Activated CD4-positive, alpha-beta T cell treated with anti-CD3 and anti-CD28 coated beads, Interleukin-2, amount 50 U/mL, for 16 hours (primary cell): ENCODE measurements at places on chromosomes 12 and 14.
A peak's percentile ranks its signal among the peaks of the same experiment; 100 is the strongest.

- peak; percentile 81 for DNase-seq
These were observed 31.6 kb downstream of the LIMA1 start for GRCh38 chr12:50251619-50252252.

DNA sequence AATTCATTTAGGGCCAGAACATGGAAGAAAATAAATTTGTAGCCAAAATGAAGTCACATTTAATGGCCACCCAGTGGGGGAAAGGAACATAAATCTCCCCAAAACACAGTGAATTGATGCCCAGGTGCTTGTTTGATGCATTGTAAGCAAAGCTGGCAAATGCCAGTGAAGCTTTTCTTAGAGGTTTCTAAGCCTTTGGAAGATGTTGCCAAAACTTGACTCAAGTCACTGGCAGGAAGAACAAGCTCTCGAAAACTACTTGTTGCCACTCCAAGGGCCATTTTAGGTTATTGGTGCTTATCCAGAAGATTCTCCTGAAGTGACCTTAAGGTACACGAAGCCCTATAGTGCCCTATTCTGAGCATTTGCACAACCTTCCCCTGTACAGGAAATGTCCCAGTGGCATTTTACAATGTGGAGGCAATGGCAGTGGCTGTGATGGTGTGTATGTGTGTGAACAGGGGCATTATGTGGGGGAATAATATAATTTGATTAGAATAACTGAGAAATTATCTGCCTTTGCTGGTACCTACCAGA is 89.5 kb upstream of the NOVA1 start:
- no peak for DNase-seq

GRCh38 chr14:70361893-70362292 is 2.4 kb upstream of the COX16 start:
- no peak for DNase-seq

GRCh38 chr14:33679025-33679424 is 271.8 kb downstream of the EGLN3 start:
- no peak for DNase-seq

- no peak for DNase-seq
These were observed 448.9 kb upstream of the TBX3 start for GRCh38 chr12:115132905-115133304.

DNA sequence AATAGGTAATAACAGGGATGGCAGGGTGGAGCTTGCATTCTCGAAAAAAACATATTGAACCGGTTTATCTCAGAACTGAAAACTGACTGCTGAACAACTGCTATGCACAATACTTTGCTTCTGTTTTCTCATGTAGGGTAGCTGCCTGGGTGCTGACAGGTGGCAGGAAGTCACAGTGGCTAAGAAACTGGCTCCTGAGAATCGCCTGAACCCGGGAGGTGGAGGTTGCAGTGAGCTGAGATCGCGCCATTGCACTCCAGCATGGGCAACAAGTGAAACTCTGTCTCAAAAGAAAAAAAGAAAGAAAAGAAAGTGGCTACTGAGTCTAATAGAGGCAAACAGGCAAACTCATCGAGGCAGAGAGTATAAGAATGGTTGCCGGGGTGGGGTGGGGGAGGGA is 113.1 kb downstream of the CCDC60 start:
- DNase-seq, result no peak

DNA sequence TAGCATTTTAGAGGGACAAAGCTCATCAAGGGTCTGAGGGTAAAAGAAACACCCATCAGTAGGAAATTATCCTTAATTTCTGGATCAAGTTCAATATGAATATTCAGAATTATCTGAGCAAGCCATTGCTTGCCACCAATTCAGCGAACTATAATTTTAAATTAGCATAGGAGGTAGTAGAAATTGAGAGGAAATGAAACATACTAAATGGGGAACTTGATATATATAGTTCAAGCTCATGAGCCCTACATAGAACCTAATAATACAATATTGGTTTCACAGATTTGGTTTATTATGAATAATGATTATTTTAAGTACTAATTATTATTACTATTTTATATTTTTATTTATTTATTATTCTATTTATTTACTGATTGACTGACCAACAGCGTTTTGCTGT is 42.1 kb upstream of the GXYLT1 start:
- DNase-seq, result no peak

DNA sequence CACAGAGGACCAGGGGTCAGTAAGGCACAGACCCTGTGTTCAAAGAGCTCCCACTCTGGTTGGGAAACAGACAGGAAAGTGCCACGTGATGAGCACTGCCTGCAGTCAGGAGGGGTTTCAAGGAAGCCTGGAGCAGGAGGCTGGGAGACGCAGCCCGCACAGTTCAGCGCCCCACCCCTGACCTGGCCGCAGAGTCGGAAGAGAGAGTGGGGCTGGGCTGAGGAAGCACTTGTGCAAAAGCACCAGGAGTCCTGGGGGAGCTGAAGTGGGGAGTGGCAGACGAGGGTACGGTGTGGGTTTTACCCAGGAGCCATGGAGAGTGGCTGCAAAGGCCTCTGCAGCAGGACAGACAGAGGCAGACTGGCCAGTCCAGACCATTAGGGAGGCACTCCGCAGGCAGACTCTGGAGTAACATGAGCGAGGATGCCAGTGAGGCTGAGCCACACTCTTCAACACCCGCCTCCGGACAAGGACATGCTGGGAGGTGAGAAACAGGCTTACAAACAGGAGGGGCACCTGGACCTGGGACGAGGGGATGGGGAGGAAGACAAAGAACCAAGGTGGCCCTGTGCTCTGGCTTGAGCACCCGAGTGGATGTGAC is 85.7 kb upstream of the GPR68 start:
- no peak for DNase-seq

DNA sequence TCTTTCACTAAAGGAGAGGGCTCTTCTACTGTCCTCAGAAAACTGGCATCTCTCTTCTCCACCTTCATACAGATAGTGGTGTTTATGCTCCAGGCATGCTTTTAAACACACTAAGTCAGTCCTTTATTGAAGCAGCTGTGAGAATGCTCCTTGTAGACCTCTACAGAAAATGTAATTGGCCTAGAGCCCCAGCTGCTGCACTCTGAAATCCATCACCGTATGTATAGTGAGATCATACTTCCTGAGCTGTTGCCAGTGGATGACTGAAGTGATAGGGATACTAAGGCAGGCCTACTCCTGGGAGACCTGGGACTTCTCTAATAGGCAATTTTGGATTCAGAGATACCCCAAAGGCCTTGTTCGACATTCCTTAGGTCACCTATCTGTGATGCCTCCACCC is 535.4 kb downstream of the RPS29 start:
- DNase-seq, result no peak

DNA sequence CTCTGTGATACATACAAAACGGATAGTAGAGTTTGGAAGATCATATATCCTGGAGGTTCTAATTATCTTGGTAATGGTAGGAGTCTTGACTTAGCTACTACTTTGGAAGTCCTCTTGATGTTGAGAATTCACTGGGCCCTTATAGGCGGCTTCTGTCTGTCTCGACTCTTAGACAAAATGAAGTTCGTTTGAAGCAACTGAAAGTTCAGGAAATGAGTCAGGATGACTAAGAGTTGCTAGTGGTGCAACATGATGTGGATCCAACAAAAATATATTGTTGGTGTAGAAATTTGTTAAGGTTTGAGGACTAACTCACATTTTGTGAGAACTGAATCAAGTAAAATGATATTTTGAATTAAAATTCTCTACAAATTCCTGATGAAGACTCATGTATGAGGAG is 272.7 kb downstream of the AEBP2 start:
- DNase-seq, result peak; percentile 24

DNA sequence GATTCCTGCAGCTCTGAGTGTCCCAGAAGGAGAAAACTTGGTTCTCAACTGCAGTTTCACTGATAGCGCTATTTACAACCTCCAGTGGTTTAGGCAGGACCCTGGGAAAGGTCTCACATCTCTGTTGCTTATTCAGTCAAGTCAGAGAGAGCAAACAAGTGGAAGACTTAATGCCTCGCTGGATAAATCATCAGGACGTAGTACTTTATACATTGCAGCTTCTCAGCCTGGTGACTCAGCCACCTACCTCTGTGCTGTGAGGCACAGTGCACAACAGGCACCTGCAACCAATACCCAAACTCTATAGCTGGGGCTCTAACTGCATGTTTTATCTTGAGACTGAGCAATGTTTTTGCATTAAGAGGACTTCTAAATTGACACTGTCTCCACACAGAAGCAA is 379.2 kb upstream of the OR4E1 start:
- no peak for DNase-seq

DNA sequence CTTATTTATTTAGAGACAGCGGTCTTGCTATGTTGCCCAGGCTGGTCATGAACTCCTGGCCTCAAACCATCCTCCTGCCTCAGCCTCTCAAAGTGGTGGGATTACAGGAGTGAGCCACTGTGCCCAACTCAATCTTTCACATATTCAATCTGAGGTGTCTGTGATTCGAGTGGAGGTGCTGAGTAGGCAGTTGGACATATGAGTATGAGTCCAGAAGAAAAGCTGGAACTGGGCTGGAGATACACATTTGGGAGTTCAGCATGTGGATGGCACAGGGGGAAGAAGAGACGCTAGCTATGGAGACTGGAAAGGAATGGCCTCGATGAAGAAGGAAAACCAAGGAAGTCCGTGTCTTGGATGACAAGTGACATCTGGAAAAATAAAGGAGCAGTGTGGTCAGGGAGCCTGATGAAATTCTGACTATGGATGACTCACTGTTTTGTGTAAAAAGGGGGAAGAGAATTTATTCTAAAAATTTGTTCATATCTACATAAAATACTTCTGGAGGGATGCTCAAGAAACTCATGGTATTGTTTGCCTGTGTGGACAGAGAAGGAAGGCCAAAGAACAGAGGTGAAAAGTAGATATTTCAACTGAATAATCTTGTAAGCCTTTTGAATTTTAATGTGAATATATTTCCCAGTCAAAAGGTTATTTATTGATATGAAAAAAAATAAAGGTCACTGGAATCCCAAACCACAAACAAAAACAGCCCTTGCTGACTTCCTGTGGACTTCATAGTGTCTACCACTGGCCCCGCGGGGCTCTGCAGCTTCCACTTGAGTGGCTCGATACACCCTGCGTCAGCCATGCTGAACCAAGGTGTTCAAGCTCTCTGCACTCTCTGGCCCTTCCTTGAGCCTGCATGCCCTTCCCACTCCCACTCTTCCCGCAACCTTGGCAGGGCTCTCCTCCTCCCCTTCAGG is 8.9 kb upstream of the LTA4H start:
- DNase-seq, result no peak

DNA sequence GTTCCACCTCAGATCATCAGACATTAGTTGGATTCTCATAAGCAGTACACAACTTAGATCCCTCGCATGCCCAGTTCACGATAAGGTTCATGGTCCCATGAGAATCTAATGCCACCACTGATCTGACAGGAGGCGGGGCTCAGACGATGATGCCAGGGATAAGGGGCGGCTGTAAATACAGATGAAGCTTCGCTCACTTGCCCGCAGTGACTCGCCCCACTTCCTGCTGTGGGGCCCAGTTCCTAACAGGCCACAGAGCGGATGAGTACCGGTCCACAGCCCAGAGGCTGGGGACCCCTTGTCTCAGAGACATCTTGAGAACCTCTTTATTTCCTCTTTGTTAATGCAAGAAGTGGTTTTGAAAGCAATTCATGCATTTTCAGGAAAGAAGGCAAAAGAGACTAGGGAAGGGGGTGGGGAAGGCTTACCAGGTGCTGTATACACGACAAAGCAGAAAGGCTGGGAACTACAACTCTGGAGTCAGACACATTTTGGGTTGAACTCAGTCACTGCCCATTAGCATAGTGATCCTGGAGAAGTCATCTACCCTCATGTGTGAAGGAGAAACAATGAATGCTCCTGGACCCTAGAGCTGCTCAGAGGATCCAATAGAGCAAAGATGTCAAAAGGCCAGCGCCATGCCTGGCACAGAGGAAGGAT is 68.7 kb downstream of the EID3 start:
- peak; percentile 47 for DNase-seq

DNA sequence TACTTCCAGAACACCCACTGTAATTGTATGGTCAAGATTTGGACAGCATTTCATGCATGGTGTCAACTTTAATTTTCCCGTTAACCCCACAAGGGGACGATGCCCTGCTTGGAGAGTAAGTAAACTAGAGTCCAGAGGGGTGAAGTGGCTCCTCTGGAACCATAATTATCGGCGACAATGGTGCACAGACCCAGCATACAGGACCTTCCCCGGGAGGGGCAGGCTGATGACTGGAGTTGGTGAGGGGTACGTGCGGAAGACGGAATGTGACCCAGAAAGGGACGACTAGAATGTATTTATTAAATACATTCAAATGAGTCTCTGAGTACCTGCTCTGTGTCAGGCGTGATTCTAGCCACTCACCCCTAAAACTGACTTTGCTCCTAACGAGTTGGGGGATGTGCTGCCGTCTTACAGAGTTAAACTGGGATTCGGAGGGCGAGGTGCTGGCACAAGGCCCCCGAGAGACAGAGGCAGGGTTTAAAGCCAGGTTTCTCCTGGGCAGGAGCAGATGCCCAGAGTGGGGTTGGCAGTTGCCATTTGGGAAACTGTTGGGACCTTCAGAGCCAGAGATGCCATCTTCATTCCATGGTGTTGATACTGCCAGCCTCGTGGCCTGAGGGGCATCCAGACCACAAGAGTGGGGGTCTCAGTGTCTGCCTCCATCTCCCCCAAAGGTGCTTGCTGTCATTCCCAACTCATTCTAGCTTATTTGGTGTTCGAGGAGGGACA is 10.9 kb downstream of the RTL1 start:
- no peak for DNase-seq

- no peak for DNase-seq
These were observed 278.2 kb downstream of the ZFP36L1 start for GRCh38 chr14:68514608-68515194.

GRCh38 chr12:70842136-70842535 is 78.4 kb downstream of the PTPRR start:
- no peak for DNase-seq

DNA sequence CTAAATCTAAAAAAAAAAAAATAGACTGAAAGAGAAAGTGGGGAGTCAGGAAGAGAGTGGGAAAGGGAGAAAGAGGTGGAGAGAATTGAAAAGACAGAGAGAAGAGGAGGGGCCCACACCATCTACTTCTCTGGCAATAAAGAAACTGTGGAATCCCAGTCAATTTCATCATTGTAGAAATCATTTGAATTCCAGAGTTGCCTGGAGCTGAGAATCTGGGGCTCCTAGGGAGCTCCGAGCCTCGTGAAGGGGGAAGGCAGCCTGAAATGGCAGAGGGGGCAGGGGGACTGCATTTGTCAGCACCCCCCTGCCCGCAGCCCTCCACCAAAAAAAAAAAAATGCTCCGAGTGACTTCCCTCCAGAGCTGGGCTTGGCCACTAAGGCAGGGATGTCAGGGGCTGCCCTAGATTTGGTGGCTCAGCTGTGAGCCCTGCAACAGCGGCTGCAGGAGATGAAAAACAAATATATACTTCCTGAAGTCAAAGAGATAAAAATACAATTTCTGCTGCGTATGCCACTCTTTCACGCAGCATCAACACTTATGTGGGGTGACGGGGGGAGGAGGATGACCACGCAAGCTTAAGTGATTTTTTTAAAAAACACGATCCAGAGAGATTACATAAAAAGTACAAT is 80.5 kb downstream of the BCL11B start:
- DNase-seq, result peak; percentile 35

GRCh38 chr12:21308785-21309184 is 25.9 kb downstream of the SLCO1A2 start:
- DNase-seq, result no peak
